SW 1271 (cell line): ENCODE measurements at places on chromosomes 16 and 17.

DNA sequence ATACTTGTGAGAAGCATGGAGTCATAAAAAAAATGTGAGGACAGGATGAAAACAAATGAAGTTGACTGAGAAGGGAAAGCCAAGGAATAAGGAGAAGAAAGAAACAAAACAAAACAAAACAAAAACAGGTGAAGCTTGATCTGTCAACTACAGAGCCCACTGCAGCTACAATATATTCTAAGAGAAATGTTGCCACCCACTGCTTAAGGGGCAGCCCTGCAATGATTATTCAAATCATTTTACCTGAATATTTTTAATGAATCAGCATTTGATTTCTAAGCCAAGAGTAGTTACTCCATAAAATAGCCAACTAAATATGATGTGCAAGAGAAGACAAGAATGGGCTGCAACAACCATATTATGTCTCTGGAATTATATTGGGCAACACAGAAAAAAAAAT is 252.0 kb upstream of the KIF2B start:
- no peak for DNase-seq

DNA sequence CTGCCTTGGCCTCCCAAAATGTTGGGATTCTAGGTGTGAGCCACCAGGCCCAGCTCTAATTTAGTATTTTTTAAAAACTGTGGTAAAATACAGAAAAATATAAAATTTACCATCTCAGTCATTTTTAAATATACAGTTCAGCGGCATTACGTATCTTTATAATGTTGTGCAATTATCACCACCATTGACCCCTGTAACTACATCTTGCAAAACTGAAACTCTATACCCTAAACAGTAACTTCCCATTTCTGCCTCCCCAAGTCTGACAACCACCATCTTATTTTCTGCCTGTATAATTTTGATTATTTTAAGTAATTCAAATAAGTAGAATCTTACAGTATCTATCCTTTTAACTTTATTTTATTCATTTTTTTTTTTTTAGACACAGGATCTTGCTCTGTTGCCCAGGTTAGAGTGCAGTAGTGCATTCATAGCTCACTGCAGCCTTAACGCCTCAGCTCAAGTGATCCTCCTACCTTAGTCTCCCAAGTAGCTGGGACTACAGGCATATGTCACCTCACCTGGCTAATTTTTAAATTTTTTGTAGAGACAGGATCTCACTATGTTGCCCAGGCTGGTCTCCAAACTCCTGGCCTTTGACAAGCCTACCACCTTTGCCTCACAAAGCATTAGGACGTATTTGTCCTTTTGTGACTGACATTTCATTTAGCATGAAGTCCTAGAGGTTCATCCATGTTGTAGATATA is 10.9 kb upstream of the GGA2 start:
- DNase-seq = no peak

DNA sequence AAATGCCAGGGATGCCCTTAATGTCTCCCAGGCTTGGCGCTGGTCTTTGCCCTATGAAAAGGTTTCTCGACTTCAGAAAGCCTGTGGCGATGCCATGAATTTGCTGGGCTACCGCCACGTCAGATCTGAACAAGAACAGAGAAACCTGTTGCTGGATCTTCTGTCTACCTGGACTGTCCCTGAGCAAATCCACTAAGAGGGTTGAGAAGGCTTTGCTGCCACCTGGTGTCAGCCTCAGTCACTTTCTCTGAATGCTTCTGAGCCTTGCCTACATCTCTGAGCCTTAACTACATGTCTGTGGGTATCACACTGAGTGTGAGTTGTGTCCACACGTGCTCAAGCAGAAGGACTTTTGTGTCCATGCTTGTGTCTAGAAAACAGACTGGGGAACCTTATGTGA is 11.4 kb downstream of the CHST4 start:
- no peak for DNase-seq

DNA sequence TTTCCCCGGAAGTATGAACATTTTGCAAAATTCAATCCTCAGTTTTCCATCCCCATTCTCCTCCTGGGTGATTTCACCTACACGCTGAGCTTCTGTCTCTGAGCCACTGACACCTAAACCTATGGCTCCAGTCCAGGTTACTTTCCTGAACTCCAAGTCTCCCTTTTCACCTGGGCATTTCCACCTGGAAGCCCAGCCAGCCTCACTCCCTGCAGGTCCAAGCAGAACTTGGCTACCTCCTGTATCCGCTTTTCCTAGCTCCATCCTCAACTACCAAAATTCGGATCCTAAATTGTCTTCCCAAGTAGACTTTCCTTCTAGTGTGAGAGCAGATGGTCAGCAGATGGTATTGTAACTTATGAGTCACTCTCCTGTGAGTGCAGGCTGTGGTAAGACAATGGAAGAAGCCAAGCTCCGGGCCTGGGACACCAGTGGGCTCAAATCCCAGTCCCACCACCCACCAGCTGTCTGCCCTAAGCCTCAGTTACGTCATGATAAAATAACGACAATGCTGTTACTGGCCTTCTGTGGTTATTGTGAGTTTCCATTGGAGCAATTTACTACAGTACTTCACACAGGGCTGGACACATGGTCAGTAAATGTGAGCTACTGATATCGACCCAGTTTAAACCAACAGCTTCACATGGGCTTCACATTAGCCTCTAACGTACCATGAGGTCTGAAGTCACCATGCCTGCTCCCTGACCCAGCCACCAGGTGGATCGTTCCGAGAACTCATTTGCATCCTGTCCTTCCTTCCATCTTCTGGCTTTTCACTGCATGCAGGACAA is 33.3 kb downstream of the PECAM1 start:
- peak; percentile 12 for DNase-seq

DNA sequence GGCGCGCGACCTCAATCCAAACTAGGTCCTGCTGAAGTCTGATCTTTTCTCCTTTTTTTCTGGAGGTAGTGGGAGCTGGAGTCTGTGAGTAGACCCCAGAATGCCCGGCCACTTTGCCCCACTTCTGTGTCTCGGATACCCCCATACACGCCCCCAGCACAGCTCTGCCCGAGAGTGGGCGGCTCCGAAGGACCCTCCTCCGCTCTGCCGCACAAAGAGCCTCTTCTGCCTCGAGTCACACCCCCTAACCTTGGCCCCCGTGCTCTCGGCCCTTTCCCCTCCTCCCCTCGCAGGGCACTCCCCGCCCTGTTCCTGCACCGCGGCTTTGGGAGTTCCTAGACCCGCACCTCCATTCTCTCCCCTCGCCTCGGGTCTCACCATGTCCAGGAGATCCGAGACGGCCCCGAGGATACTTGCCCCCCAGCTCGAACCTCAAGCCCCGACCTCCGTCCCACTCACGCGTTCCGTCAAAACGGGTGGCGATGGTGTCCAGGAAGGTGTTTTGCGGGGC is 476 bp downstream of the KCNH4 start:
- DNase-seq = no peak
